ENCODE measurements at places on chromosomes 2 and 18.

DNA sequence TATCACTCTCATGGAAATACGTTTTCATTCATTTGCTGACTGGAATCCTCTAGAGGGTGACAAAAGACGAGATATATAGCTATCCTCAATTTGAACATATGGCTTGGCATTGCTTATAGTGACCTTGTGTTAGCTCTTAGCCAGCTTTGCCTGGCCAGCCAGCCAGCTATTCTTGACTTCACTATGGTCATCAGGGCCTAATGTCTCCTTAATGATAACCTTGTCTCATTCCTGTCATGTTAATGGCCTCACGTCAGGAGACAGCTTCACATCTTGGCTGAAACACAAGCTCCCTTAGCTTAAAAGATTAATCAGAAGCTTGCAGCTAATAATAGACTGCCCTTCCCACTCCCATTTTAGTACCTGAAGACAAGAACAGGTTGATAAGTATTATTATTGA lies 1517.5 kb upstream of the PIK3C3 start:
- DNase-seq = no peak

DNA sequence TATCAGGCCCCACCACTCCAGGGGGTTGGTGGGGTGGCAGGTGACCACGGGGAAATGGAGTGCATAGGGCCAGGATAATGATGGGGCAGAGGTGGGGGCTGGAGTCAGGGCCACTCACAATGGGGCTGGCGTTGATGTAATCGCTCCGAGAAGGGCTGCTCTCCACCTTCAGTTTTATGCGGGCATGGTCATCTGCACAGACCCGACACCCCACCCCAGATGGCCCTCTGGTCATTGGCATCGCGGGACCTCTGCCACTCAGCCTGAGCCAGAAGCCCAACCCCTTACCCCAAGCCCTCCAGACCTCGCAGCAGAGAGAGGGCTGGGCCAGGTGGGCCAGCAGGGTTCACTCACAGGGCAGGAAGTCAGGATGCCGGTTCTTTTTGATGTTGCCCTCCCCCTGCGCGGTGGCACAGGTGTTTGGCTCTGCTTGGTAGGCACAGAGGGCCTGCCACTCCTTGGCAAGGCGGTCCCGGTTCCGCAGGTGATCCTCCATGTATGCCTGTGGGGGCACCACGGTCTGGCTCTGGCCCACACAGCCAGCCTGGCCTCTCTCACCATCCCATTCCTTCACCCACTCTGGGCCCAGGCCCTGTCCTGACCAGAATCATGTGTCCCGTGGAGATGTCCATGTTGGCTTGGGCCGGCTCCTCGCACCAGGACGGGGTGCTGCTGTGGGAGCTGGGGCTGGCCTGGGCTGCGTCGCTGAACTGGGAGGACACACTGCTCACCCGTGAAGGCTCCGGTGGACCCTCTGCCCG lies 12.4 kb downstream of the PTPRN start:
- no peak for DNase-seq

DNA sequence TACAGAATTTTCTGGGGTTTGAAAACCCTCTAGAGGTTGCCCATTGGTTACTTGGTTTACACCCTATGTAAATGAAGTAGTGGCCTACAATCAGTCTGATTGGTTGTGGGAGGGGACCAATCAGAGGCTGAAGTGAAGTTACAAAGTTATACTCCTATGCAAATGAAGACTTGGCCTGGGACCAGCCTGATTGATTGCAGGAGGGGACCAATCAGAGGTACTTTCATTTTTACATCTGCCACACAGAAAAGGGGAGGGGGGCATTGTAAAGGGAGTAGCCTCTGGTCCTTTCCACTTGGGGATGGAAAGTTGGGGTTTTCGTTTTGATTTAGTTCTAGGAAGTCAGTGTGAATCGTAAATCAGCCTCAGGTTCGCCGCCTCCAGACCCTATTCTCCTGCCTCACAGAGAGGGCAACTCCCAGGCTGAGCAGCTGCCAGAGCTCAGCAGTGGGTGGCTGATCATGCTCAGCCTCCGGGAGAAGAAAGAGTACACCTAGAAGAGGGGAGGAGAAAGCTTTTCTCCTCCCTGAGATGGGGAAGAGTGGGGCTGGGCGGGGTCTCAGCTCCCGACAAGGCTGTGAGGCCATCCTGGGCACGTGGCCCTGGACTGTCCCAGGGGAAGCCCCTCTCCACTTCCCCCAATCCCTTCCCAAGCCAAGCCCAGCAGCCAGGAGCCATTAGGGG lies 372.5 kb downstream of the GALR1 start:
- DNase-seq = no peak

GRCh38 chr18:49094136-49094535 lies 143.4 kb upstream of the SMAD7 start:
- no peak for DNase-seq

- DNase-seq = no peak
Measured at GRCh38 chr2:105510761-105511528, 112.1 kb upstream of the FHL2 start.

DNA sequence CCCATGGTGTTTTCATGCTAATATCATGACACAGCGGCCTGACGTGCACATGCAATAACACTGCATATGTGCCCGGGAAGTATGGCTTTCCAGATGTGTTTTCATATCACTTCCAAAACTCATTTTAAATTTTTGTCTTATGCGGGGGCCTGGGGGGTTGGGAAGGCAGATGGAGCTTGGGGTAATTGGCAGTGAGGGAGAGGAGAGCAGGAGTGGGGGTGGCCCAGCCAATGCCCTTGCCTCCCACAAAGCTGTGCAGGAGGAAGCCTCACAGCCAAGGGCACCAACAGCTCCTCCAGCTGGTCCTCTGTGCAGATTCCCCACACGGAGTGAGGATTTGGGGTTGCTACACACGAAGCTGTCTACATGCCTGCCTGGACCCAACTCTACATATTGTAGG lies 805.2 kb downstream of the GALR1 start:
- DNase-seq = no peak

GRCh38 chr2:233844836-233845235 lies 9.5 kb downstream of the HJURP start:
- DNase-seq = no peak

GRCh38 chr2:20604951-20605381 lies 45.9 kb downstream of the HS1BP3 start:
- no peak for DNase-seq

DNA sequence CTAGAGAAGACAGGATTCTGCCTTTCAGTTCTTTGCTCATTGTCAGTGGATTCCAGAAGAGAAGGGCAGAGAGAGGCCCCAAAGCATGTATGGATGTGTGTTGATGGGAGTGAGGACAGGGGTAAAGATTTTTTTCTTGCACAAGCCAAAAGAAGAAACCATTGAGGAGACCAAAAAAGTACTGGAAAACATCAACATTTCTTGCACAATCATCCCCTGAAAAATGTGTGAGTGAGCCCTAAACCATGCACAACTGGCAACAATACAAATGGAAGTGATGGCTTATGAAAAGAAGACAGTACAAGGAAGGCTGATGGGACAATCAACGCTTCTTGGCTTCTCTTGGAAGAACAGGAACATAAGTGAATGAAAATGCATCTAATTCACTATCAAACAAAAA lies 5.6 kb upstream of the SMAD7 start:
- DNase-seq = no peak

DNA sequence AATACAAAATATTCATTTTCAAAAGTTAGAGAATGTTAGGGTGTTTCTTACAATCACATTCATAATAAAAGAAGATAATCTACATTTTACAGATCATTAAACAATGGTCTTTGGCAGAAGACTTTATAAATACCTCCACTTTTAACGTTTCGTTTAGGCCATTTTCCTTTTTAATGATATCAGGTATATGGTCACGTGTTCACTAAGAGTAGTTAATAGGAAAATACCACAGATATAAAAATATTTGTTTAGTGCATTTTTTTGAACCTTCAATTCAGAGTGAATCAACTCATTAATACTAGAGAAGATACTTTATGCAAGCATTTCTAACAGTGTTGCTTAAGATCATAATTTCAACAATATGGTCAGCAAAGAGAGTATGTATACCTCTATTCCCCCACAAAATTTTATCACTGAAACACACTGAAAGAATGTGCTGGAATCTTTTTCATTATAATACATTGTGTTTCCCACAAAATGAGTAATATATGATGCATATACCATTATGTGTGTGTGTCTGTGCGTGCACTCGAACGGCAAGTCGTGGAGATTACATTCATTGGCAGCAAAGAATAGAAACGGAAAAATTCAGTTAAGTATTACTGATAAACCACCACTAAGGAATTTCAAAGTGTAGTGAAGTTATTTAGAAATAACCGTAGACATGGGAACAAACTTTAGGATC lies 319.9 kb upstream of the THUMPD2 start:
- DNase-seq = no peak

DNA sequence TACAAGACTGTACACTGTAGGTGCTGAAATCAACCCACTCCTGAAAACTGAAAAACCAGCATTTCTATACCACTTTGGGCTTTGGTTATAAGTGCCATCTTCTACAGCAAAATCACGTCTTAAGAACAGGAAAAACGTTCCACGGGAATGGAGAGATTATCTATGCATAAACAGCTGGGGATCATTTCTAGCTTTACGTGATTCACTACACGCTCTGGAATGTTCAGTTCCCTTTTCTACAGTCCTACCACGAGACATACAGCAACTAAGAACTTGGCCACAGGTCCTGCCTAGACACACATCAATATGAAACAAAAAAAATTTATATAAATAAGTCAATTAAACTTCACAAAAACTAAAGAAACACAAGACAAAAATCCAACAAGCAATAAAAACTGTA lies 3.6 kb downstream of the CXCR4 start:
- DNase-seq = no peak

- DNase-seq = no peak
Measured at GRCh38 chr18:9096007-9096371, 6.5 kb upstream of the NDUFV2 start.

DNA sequence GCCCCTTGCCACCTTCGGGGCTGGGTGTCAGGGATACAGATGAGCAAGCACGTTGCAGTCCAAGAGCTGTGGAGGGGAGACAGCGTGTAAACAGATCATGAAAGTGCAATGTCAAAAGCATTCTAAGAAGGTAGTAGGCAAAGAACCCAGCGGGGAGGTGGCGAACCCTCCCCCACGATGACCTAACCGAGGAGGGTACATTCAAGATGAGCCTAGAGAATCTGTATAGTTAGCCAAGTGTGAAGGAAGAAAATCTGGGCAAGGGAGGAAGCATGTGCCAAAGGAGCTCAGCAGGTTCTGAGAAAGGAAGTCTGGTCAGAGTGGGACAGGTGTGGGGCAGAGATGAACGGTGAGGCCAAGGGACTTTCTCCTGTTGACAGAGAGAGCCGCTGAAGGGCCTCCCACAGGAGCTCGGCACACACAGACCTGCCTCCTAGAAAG lies 106.9 kb downstream of the SP3 start:
- DNase-seq = no peak

- DNase-seq = no peak
Measured at GRCh38 chr2:239150125-239151011, 250.5 kb downstream of the HDAC4 start.

GRCh38 chr2:128361376-128362131 lies 42.9 kb upstream of the HS6ST1 start:
- no peak for DNase-seq

- no peak for DNase-seq
Measured at GRCh38 chr2:74385396-74385795, 5.3 kb upstream of the DCTN1 start.

DNA sequence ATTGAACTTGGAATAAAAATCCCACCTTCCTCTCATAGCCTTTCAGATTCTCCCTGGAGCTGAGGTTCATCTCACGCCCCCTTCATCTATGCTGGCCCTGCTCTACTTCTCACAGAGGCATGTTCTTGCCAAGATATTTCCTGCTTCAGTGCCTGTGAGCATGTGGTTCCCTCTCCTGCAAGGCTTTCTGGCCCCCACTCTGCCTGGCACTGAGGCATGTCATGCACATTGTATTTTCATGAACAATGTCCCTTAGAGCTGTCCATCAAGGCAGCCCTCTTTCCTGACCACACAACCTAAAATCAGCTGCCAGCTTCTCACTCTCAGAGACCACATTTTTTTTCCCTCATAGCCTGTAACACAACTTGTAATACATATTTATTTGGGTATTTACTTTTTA lies 18.0 kb upstream of the HK2 start:
- DNase-seq = no peak

DNA sequence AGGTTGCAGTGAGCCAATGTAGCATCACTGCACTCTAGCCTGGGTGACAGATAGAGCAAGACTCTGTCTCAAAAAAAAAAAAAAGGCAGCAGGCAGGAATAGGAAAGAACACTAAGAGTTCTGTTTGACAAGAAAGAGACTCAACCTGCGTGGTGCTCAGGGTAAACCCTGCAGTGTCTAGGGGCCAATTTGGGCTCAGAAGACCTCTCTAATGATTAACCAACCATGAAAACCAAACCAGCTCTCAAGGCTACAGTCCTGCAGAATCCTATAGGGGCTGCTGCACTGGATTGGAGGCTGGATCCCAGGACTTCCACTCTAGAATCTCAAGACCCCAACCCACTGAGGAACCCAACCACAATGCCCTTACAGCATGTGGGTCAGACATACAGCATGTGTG lies 2.4 kb downstream of the TRABD2A start:
- DNase-seq = no peak

DNA sequence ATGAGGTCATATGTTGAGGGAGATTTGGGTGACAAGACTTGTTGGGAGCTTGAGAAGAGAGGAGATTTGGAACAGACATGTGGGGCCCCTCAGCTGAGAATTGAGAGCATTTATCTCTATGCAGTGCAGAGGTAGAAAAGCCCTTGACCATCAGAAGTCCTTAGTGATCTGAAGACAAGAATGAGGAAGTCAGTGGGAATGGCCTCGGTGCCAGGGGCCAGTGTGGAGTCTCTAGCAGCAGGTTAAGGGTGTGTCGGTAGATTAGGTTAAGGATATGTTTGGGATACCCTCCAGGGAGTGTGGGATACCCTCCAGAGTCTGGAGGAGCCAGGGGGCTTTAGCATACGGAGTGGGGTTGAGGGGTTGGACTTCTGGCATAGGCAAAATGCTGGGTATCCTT lies 41.6 kb downstream of the FBXO48 start:
- no peak for DNase-seq

DNA sequence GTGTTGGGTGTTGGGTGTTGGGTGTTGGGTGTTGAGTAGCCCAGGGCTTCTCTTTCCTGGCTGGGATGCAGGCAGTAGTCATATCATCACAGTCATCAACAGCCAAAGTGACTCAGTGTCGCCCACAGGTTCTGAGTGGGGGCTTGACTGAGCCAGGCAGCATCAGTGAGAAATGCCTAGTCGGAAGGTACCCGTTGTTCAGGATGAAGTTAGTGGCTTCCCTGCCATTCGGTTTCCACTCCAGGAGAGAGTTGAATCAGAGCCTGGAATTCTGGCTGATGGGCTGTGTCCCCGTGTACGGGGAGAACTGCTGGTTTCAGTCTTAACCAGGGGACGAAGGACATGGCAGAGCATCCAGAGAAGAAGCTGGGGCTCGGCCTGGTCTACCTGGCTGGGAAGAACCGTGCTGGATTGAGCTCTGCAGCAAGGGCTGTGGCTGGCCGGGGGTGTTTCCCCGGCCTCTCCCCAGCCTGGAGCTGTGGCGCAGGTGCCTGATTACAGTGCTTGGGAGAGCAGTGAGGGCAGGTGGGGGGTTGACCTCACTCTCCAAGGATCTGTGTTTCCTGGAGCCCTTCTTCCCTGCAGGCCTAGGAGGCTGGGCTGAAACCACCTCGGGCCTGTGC lies 49.4 kb downstream of the AGAP1 start:
- DNase-seq = no peak

- DNase-seq = no peak
Measured at GRCh38 chr18:32802591-32803451, 30.0 kb upstream of the KLHL14 start.

All from urothelium cell line (cell line).